Muscle of leg (tissue), 16 donors: ENCODE measurements at places on chromosomes 11 and 22.

DNA sequence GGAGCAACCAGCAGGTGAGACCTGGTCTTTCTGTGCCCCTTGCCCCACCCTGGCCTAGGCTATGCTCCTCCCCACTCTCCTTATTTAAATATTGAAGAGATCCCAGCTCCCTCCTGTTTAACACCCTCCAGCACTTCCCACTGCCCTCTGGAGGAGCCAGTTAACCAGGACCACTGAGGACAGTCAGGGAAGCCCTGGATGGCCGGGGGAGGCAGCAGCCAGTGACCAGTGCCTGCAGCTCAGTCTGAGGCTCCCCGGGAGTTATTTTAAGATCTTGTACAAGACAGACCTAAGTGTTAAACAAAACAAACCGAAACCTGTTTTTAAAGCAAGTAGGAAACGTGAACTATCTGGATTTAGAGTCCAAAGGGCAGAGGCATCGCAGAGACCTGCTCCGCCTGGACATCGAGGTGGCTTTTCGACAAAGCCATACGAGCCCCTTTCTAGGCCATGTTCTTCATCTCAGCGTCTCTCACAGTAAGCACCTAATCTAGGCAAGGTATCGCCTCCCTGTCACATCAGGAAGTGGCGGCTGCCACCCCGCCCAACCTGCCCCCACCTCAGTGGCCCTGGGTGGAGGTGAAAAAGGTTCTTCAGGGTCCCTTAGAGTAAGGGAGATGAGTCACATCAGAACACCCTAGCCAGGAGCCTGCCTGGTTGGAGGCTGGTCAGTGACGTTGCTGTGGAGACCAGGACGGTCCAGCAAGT is 35.2 kb downstream of the TRMU start:
- DNase-seq, result no peak

- DNase-seq, result peak; percentile 14
These were observed 117.2 kb upstream of the IGLL5 start for GRCh38 chr22:22770280-22770871.

- DNase-seq, result no peak
These were observed 21.0 kb upstream of the PPP6R3 start for GRCh38 chr11:68439355-68440065.

DNA sequence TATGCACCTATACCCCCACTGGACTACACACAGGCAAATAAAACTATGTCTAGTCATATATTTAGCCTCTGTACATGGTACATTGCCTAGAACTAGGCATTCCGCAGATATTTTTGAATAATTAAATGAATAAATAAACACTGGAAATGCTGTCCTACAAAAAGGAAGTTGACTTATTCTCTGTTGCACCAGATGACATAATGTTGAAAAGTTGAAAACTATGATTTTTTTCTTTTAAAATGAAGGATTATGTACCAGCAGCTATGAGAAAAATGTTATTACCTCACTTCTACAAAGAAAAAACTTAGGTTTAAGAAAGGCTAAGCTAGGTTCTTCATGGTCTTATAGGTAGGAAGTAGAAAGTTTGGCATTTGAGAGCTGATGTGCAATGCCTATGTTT is 856.6 kb downstream of the METTL15 start:
- DNase-seq, result no peak

- DNase-seq, result no peak
These were observed 13.4 kb downstream of the RAB36 start for GRCh38 chr22:23158516-23159290.

GRCh38 chr22:49303781-49304461 is 523.8 kb downstream of the BRD1 start:
- no peak for DNase-seq

DNA sequence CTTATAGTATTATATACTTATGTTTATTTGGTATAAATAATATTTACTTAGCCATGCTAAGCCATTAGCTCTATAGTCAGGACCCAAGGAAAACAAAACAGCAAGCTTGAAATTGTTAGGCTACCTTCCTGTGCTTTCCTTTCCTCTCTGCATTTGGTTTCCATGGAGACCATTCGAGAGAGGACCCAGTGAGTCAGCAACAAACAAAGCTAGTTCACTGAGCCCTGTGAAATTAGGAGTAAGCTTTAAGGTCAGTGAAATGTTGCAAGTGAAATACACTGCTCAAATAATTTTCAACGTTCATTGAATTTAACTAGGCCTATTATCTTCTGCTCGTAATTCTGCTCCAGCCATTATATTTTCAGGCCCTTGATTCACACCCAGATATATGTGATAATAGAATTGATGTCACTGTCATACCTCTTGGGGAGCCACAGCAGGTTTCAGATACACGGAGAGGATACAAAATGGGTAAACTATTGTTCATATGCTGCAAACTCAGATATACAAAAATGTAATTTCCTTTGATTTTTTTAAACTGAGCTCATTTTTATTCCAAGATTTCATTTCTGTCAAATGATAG is 9.1 kb upstream of the OR10D3 start:
- peak; percentile 67 for DNase-seq

- DNase-seq, result no peak
These were observed 61.1 kb upstream of the SLC35C1 start for GRCh38 chr11:45743556-45744468.

GRCh38 chr22:35523167-35523947 is 17.3 kb upstream of the RASD2 start:
- DNase-seq, result no peak

GRCh38 chr22:49633010-49633324 is 194.7 kb downstream of the BRD1 start:
- peak; percentile 59 for DNase-seq

DNA sequence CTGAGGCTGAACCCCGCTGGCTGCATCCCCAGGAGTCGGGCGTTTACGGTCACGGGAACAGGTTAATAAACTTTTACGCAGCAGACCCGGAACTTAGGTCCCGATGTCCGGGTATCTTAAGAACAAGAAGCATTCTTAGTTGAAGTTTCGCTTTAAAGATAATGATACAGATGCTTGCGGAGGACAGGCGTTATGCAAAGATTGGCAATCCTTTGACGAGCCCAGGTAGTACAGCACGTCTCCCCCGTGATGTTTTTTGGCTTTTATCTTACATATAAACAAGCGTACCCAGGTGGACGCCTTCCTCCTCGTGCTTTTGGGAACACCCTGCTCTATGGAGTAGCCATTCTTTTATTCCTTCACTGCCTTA is 871 bp upstream of the TOLLIP start:
- no peak for DNase-seq

GRCh38 chr11:109422870-109423465 is 978 bp downstream of the C11orf87 start:
- DNase-seq, result peak; percentile 17

DNA sequence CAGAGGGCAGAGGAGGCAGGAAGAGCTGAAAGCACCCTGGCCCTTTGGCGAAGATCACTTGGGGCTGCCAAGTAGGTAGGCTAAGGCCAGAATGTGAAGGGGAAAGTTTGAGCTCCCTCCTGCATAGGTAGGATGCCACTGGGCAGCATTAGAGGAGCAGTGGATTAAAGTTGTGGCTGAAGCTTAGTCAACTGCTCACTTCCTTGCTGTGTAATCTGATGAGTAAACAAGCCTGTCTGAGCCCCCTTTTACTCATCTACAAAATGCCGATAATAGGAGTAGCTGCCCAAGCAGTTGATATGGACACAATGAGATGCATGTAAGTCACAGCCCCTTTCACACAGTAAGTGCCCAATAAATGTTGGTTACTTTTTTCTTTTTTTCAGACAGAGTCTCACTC is 216.4 kb downstream of the MN1 start:
- DNase-seq, result no peak

- DNase-seq, result no peak
These were observed 25.4 kb upstream of the MS4A6A start for GRCh38 chr11:60208146-60208895.

GRCh38 chr11:123116486-123116885 is 54.5 kb upstream of the HSPA8 start:
- DNase-seq, result no peak

DNA sequence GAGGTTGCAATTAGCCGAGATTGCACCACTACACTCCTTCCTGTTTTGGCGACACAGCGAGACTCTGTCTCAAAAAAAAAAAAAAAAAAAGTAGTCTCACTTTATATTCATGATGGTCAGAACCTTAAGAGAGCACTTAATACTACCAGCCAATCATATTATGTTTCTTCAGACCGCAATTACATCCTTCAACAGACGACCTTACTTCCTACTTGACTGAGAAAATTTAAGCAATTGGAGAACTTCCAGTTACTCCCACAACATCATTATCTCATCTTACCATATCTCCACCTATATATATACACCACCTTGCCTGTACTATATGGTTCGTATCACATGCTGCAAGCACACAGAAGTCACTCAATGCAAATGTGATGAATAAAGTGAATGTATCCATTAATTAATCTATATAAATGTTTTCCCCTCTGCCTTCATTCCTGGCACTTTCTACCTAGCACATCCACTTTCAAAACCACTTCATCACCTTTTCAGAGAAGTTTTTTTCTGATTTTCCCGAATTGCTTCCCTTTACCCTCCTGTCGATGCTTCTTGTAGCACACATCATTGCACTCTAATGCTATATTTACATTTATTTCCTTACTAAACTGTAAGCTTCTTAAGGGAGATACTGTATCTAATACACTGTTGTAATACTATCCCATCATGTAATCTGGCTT is 13.8 kb downstream of the ATP5MG start:
- no peak for DNase-seq

DNA sequence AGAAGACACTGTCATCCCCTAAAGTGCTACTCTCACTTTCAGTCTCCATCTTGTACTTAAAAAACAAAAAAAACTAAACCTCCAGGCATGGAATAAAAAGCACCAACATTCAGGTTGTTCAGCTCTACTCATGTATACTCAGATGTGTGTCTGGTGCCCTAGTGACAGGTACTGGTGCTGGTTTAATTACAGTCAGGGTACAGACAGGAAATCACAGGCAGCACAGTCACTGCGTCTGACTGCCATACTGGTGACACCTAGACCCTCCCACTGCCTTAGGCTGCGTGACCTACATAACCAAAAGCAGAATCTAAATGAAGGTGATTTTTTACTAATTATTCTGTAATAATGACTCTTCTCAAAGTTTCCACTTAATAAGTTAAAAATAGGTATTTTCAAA is at the start of gene ARHGAP32:
ARHGAP32 (minus strand) TSS at position 176 of the 400 bp plus-strand sequence; CDS start at position 49, 127 bp downstream.
- no peak for DNase-seq

DNA sequence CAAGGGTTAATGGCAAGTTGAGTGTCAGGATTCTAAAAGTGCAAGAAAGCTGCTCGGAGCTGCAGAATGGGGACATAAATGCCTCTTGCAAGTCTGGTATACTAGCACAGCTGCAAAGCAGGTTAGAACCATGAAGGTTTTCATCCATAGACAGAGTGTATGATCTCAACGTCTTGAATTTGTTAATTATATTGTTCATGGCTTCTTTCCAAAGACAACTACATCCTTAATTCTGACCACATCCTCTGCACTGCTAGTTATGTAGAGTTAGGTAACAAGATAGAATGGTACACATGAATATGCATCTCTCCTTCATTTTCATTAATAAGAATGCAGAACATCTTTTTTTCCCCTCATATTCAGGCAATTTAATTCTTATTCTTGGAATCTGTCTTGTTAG is 34.2 kb downstream of the EXPH5 start:
- DNase-seq, result no peak

DNA sequence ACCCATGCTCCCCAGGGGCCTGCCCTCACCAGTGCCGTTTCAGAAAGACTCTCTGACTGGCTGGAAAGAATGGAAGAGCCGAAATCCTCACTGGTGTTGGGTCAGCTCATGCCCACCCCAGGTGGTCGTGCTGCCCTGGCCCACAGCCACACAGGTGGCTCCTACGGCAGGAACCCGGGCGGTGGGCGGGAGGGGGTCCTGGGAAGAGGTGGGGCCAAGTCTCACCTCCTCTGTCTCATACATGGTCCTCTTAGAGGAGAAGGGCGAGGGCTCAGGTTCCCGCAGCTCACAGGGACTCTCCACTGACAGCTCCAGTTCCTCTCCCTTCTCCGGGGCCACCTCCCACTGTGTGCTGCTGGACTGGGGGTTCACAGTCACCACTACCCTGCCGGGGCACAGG is 8.2 kb downstream of the ATG2A start:
- no peak for DNase-seq

DNA sequence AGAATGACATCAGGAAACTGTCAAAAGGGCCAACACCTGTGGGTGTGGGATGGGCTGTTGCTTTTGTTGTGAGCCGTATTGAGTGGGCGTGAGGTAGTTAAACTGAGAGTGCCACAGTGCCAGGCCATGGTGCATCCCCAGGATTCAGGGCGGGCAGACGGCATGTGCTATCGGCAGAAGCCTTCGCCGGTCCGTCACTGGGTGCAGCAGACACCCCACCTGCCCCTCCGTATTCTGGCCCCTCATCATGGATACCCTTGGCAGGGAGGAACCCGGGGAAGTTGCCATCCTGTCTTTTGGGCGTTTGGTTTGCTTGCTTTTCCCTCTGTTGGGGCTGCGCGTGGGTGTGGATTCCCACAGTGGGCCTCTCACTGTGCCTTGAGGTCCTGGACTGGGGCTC is 27.5 kb downstream of the ST14 start:
- no peak for DNase-seq

- DNase-seq, result peak; percentile 48
These were observed 851.8 kb downstream of the BRD1 start for GRCh38 chr22:48975886-48976285.

DNA sequence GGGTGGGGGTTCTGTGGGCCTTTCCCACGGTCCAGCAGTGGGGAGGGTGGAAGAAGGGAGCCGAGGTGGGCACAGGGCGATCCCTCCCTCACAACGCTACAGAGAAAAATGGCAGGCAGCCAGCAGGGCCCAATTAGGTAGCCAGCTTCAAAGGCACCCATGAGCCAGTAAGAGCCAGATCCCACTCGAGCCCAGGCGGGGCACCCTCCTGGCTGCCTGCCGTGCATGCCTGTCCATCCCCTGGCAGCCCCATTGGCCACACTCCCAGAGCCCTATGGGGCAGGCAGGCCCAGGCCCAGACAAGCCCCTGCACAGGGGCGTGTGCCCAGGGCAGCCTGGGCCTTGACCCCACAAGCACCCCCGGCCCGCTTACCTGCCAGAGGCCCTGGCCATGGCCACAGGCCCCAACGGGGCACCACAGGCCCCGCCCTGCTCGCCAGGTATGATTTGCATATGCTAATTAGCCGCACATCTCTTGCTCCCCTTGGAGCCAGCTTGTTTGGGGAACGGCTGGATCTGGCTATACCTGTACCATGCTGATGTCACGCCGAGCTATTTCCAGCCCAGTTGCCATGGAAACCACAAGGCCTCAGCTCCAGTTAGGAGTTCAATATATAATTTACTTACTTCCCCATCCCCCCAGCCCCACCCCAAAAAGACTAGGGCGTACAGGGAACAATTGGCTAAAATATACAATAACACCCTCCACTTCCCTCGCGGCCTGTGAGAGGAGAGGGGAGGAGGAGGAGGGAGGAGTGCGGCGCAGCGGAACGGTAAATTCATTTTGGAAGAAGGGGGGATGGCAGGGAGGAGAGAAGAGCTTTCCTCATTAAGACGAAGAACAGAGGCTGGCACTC is 47.5 kb upstream of the TCF20 start:
- peak; percentile 44 for DNase-seq
